Fibroblast of mammary gland (primary cell): ENCODE measurements at places on chromosomes 4 and X.

DNA sequence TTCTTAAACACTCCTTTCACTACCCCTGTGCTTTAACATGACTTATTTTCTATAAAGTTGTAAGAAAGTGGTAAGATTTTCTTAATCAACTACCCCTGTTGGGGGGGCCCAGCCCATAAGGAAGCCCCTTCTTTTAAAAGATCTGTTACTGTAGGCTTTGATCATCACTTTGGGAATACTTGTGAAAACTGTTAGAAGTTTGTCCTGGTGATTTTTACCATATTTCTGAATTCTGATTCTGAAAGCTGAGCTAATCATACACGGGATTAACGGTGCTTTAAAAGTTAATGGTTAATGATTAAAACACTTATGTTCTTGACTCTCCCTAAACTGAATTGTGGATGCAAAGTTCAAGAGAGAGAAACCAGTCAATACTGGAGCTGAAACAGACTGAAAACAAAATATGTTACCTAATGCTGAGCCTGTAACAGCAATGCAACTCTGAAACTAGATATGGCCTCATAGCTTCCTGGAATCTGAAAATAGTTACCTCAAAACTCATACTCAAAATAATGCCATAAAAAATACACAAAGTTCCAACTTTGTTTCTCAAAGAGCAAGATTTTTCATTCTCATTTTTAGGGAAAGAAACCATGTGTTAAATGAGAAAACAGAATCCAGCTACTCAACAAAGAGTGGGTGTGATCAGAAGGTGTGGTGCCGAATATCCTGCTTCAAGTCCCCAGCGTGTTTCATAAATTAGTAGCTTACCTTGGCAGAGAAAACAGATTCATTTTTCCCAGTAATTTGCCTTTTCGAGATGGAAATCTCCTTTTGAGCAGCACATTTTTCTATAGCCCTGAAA lies 31.6 kb downstream of the ADH7 start:
- DNase-seq, result peak; percentile 61

GRCh38 chrX:79107891-79108718 lies 36.4 kb upstream of the GPR174 start:
- peak; percentile 15 for DNase-seq

DNA sequence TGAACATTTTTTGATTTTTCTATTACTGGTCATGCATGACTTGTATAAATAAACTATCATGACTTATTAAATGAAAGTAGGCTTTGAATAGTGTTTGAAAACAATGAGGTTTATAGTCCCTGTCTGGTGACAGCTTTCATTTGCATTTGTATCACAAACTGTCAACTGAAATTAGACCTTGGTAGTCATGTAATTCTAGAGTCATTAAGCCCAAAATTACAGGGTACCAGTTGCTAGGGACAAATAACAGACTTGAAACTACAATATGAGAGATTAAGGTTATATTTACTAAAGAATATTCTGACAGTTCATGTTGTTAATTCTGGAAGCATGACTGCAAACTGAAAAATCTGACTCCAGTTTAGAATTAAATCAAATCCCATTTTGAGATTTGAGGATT lies 9.2 kb upstream of the VAMP7 start:
- no peak for DNase-seq

- DNase-seq, result no peak
Observed at GRCh38 chrX:153755136-153755535, 8.9 kb upstream of the PLXNB3 start.

GRCh38 chr4:98919996-98920395 lies 8.9 kb downstream of the EIF4E start:
- peak; percentile 65 for DNase-seq

GRCh38 chrX:85309717-85310116 lies 65.9 kb downstream of the ZNF711 start:
- no peak for DNase-seq

GRCh38 chr4:178917756-178918155 lies 1475.5 kb upstream of the AGA start:
- DNase-seq, result no peak

DNA sequence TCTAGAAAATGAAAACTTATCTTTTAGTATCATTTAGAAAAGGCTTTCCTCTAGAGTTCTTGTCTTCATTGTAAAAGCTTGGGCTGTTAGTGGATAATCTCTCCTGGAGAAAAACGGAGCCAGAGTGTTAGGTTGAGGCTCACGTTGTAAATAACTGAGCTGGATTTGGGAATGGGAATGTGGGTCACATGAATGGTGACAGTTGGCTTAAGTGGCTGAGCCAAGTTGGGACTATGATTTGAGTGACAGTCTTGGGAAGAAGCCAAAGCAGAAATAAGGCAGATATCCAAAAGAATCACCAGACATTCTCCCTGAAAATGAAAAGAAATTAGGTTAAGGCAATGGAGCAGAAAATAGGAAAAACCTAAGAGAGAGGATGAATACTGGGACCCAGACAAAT lies 33.6 kb upstream of the PDGFC start:
- no peak for DNase-seq

GRCh38 chr4:8741513-8742226 lies 130.0 kb downstream of the HMX1 start:
- no peak for DNase-seq

- peak; percentile 53 for DNase-seq
Observed at GRCh38 chr4:64584981-64585557, 175.8 kb upstream of the TECRL start.

DNA sequence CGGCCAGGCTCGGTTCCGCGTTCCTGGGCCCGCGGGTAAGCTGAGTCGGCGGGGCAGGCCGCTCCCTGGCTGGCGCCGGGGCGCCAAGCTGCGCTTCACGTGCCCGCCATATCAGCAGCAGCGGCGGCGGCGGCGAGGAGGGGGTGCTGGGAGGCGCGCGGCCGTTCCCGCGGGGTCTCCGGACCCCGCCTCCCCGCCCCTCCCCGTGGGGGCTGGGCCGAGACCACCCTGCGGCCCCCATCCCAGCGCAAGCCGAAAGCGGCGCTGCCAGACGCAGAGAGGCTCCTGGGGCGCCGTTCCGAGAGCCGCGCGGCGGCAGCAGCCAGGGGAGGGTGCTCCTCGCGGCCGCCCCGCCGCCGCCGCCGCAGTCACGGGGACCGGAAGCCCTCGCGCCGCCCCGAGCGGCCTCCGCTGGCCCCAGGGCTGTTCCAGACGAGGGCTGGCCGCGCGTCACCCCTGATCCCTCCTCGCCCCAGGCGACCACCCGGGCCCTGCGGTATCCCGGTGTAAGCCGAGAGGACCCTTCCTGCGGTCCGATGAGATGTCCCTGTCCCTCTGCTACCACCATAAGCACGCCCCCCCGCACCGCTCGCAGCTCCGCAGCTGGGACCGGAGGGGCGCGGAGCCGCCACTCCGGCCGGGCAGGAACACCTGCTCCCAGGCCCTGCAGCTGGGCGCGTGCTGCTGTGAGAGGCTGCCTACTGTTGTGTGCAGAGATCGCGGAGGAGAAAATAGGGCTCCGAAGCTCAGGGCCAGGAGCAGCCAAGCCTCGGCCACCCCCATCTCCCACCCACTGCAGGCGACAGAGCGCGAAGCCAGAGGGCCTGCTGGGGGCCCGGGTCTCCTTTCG lies 7.5 kb upstream of the BCOR start:
- DNase-seq, result no peak

- DNase-seq, result peak; percentile 16
Observed at GRCh38 chr4:183838987-183839712, 66.0 kb upstream of the STOX2 start.

DNA sequence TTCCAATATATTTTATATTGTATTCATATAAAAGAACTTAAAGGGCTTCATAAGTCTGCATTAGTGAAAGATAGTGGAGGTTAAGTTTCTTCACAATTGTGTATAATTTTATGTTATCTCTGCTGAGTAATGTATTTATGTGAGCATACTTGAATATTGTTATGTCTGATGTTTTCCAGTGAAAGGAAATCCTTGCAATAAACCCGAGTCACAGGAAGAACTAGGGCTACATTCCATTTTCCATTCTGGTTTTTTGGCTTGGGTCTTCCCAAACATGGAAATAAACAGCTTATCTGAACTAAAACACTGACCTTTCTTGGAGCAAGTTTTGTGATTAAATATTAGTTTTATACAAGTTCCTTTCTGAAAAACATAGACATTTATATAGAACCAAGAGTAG lies 231.3 kb upstream of the GPRIN3 start:
- DNase-seq, result no peak

- DNase-seq, result no peak
Observed at GRCh38 chrX:100315566-100315965, 94.5 kb downstream of the PCDH19 start.

DNA sequence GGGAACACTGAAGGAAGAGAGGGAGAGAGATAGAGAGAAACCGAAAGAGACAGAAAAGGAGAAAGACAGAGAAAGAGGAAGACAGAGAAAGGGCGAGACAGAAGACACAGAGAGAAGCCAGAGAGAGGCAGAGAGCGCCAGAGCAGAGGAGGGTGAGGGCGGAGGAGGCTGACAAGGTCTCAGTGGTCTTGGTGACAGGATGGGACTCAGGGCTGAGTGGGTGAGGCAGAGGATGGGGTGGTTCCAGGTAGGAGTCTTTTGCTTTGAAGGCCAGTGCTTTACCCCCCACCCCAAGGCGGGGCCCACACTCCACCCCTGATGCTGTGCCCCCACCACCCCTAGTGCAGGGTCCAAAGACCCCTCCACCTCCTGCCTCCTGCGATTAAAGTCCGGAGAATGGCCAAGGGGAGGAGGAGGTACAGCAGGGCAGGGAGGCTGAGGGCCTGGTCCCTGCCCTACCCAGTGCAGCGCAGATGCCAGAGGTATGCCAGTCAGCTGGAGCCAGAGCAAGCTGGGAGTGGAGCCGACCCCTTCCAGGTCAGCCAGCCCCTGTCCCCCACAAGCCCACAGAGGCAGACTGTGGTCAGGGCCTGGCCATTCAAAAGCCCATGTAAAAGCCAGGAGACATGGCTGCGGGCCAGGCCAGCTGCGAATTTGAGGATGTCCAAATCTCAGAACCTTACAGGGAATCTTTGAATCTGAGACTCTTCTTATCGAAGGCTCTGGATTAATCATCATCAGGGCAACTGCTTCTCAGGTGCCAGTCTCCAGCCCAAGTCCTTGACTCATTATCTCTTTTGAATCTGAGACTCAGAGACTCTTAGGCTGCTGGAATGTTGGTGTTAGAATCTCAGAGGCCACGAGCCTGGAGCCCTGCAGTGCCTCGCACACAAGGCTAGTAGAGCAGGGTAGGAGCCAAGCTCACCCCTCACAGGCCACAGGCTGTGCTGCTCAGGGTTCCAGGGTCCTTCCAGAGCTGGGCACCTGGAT lies 758 bp downstream of the IQSEC2 start:
- peak; percentile 44 for DNase-seq

GRCh38 chr4:28558895-28559294 lies 1698.3 kb downstream of the STIM2 start:
- no peak for DNase-seq

GRCh38 chrX:72128881-72129280 lies 2.8 kb downstream of the RTL5 start:
- DNase-seq, result peak; percentile 18

DNA sequence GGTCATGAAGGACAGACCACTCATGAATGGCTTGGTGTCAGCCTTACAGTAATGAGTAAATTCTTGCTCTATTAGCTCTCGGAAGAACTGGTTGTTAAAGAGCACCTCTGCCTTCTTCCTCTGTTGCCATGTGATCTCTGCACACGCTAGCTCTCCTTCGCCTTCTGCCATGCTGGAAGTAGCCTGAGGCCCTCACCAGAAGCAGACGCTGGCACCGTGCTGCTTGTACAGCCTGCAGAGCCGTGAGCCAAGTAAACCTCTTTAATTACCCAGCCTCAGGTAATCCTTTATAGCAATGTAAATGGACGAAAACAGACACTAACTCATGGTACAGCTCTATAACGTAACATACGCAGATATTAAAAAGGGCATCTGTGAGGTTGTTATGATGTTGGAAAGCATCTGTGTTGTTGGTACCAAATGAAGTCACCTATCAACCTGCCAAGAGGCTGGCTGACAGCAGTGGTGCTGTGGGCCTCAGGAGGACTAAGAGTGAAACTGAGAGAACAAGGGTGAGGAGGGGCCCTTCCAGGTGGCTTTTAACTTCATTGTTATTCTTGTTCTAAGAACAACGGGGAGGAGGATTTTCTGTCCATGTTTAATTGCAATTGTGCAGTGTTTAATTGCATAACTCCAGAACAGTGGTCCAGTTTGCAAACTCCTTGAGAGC lies 69.2 kb downstream of the CRMP1 start:
- no peak for DNase-seq

DNA sequence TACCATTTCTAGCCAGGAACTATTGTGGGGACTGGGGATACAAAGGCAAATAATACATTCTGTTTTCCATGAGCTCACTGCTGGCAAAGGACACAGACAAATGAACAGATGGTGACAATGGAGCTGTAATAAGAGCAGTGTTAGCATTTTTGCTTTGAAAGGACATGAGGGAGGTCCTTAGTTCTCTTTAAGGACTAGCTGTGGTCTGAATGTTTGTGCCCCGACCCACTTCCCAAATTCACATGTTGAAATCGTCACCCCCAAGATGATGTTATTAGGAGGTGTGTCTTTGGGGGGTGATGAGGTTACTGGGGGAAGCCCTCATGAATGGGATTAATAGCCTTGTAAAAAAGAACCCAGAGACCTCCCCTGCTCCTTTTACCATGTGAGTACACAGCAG lies 30.3 kb downstream of the CCNG2 start:
- DNase-seq, result no peak

DNA sequence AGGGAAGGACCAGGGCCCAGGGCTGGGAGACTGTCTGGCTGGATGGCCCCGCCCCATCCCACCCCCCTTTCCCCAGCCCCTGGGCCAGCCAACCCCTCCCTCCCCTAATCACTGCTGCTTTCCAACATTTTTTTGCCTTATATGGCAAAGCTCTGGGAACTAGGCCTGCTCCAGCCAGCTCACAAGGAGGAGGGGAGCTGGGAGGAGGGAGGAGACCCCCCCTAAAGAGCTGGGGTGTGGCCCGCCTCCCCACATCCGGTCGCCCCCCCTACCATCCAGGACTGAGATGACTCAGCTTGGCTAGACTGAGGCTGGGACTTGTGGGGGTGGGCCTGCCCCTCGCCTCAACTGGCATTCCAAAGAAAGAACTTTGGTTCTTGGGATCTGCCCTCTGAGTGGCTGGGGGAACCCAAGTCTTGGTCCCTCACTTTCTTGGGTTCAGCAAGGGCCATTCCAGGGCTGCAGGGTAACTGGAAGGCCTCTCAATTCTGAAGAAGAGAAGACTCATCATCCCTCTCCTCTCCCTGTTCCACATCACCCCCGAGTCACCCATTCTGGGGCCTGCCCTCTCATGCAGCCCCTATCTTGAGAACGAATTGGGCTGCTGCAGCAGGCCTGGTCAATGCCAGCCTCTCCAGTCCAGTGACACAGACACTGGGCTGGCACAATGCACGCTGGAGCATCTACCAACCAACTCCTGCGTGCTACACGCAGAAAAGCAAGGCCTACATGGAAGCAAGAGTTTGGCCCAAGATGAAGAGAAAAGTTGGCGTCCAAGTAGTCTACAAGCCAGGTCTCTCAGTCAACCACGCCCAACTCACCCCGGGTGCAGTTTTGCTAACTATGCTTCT lies 4.8 kb downstream of the FLNA start:
- peak; percentile 96 for DNase-seq

DNA sequence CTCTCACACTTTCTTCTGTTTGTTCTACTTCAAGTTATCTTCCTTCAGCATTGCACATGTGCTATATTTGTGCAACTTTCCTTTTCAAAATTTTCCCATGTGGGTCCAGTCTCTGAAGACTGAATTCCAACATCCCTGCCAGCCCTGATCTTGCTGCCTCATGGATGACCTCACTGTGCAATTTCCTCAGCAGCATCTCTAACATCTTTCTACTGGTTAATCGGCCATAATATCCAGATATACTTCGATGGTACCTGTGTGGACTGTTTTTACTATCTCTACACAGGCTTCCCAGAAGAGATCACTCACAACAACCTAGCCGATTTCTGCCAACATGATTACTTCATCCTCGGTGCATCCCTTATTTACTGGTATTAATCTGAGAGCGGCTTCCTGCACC lies 41.5 kb downstream of the GPM6A start:
- peak; percentile 2 for DNase-seq

- no peak for DNase-seq
Observed at GRCh38 chr4:16868674-16869073, 29.8 kb downstream of the LDB2 start.
